ENCODE measurements at places on chromosomes 12 and 14.

GRCh38 chr12:31944299-31944698 is 14.9 kb upstream of the RESF1 start:
- no peak for DNase-seq
- no peaks in the 10 kb centered on the region for H3K36me3 ChIP-seq
- no peak overlapping the region for H3K4me3 ChIP-seq

GRCh38 chr14:64447876-64448670 is 17.2 kb upstream of the AKAP5 start:
- H3K27ac ChIP-seq: no peak overlapping the region
- no peaks in the 10 kb centered on the region for H3K27me3 ChIP-seq
- H3K36me3 ChIP-seq: peaks cover 4% of the 10 kb centered on the region
- H3K4me3 ChIP-seq: no peak overlapping the region
- H3K4me1 ChIP-seq: peaks cover 16% of the 10 kb centered on the region

- peak; percentile 72 for DNase-seq
- H3K4me3 ChIP-seq: no peak overlapping the region
- H3K27ac ChIP-seq: peak overlapping the region; percentile 88
- H3K27me3 ChIP-seq: no peaks in the 10 kb centered on the region
- H3K4me1 ChIP-seq: peaks cover 61% of the 10 kb centered on the region
- H3K36me3 ChIP-seq: peaks cover 6% of the 10 kb centered on the region
Measured at GRCh38 chr14:68937471-68938270, 41.4 kb downstream of the ACTN1 start.

GRCh38 chr12:94047781-94048567 is 100.4 kb upstream of the PLXNC1 start:
- H3K27ac ChIP-seq: no peak overlapping the region
- H3K4me1 ChIP-seq: no peaks in the 10 kb centered on the region
- no peak for DNase-seq
- H3K27me3 ChIP-seq: no peaks in the 10 kb centered on the region
- no peaks in the 10 kb centered on the region for H3K36me3 ChIP-seq
- H3K4me3 ChIP-seq: no peak overlapping the region

DNA sequence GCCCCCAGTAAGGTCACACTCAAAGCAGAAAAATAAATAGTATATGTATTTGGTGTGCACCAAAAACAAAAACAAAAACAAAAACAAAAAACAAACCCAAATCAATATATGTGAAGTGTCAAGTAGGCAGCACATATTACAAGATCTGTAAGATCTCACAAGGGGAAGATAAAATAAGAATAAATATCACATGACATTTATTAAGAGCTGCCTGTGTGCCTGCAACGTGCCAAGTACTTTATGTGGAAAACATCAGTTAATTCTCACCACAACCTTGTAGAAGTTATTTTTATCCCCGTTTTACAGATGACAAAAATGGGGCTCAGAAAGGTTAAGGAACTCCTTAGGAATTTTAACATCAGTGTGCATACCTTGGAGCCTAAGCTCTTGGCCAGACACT is 26.6 kb downstream of the TRIM9 start:
- no peaks in the 10 kb centered on the region for H3K36me3 ChIP-seq
- DNase-seq: no peak
- H3K4me3 ChIP-seq: no peak overlapping the region
- H3K27me3 ChIP-seq: no peaks in the 10 kb centered on the region
- H3K4me1 ChIP-seq: no peaks in the 10 kb centered on the region
- H3K27ac ChIP-seq: no peak overlapping the region

GRCh38 chr12:66739940-66740651 is 61.2 kb upstream of the GRIP1 start:
- H3K4me1 ChIP-seq: no peaks in the 10 kb centered on the region
- H3K36me3 ChIP-seq: no peaks in the 10 kb centered on the region
- H3K27me3 ChIP-seq: no peaks in the 10 kb centered on the region
- H3K27ac ChIP-seq: no peak overlapping the region
- no peak overlapping the region for H3K4me3 ChIP-seq
- no peak for DNase-seq

GRCh38 chr14:21192447-21192822 is 36.6 kb upstream of the OR5AU1 start:
- no peak overlapping the region for H3K4me3 ChIP-seq
- no peak for DNase-seq
- no peak overlapping the region for H3K27ac ChIP-seq
- no peaks in the 10 kb centered on the region for H3K36me3 ChIP-seq
- H3K4me1 ChIP-seq: no peaks in the 10 kb centered on the region

DNA sequence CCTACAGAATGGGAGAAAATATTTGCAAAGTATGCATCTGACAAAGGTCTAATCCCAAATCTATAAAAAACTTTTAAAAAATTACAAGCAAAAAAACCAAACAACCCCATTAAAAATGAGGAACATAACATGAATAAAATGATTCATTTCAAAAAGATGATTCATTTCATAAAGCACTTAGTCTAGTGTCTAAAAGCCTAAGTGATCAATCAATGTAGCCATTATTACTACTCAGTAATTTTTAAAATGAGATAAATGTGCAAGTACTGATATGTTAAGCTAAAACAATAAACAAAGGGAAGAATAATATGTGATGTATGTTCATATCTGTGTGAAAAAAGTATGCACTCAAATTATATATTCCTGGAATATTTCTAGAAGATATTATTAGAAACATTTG is 119.1 kb upstream of the GARIN6 start:
- H3K36me3 ChIP-seq: no peaks in the 10 kb centered on the region
- H3K27me3 ChIP-seq: no peaks in the 10 kb centered on the region

DNA sequence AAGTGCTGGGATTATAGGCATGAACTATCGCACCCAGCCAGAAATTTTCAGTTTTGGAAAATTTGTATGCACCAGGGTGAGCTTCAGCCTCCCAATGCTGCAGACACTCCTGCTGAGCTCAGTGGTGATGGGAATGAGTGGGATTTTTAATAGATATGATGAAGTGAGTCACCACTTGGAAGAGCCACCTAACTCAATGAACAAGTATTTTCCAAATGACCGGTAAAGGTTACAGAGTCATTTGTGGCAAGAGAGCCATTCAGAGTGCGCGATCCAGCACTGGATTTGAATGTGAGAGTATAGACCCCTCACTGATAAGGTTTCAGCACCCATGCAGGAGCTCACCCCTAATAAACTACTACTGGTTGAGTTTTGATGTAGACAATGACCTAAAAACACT is 100.7 kb downstream of the PPP2R5C start:
- peaks cover 2% of the 10 kb centered on the region for H3K36me3 ChIP-seq
- no peak overlapping the region for H3K4me3 ChIP-seq
- H3K27me3 ChIP-seq: no peaks in the 10 kb centered on the region
- DNase-seq: no peak

- H3K27me3 ChIP-seq: no peaks in the 10 kb centered on the region
- no peaks in the 10 kb centered on the region for H3K4me1 ChIP-seq
- no peak overlapping the region for H3K4me3 ChIP-seq
- H3K27ac ChIP-seq: no peak overlapping the region
- no peaks in the 10 kb centered on the region for H3K36me3 ChIP-seq
Measured at GRCh38 chr14:104289507-104289906, 151.1 kb downstream of the KIF26A start.

- peaks cover 80% of the 10 kb centered on the region for H3K27me3 ChIP-seq
- no peak for DNase-seq
- no peak overlapping the region for H3K4me3 ChIP-seq
- no peak overlapping the region for H3K27ac ChIP-seq
Measured at GRCh38 chr12:114403011-114403689, 2.8 kb downstream of the TBX5 start.

GRCh38 chr12:14850929-14851663 is 7.8 kb upstream of the ART4 start:
- no peaks in the 10 kb centered on the region for H3K36me3 ChIP-seq
- H3K27me3 ChIP-seq: no peaks in the 10 kb centered on the region
- H3K27ac ChIP-seq: no peak overlapping the region
- H3K4me3 ChIP-seq: no peak overlapping the region
- DNase-seq: no peak
- H3K4me1 ChIP-seq: peaks cover 37% of the 10 kb centered on the region

DNA sequence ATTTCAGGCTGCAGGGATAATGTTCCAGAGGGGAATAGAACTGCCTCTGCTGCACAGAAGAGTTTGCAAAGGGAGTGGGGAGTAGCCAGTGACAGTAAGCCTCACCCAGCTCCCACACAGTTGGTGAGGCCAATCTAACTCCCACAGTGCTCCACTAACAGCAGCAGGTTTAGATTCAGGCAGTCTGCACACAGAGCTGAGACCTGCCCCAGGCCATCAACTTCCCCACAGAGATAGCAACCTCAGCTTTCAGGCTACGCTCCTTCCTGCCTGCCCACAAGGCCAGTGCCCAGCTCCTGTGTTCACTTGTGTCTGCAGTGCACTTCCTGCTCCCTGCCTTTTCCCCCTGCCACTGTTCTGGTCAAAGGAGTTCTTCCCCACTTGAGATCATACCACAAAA is 107.5 kb downstream of the TBC1D30 start:
- DNase-seq: no peak
- peaks cover 11% of the 10 kb centered on the region for H3K27me3 ChIP-seq
- no peak overlapping the region for H3K4me3 ChIP-seq
- no peaks in the 10 kb centered on the region for H3K4me1 ChIP-seq
- H3K27ac ChIP-seq: no peak overlapping the region

DNA sequence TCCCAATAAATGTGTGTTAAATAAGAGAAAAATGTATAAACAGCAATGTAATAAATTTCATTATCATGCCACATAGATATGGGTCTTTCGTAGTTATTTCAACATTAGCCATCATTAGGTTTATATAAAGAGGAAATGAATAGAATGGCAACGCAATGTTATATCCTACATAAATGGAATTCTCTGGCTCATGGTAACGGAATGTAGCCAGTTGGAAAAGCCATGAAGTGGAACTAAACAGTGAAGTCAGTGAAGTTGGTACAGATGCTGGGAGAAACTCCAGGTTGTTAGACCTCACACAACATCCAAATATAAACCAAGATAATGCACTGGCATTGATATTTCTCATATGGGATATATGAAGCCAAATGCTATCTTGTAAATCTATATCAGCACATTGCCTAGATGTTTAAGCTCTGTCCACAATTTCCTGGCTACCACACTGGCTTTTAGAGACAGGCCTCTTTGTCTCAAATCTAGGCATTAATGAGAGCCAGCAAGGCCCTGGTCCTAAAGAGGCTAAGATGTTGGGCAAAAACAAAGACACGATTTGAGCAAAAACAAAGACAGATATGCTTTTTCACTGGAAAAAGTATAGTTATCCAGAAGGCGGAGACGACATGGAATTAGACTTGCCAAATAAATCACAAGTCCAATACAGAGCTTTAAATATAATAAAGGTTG is 861.0 kb downstream of the RPS29 start:
- H3K4me1 ChIP-seq: no peaks in the 10 kb centered on the region
- no peak overlapping the region for H3K4me3 ChIP-seq
- H3K27me3 ChIP-seq: no peaks in the 10 kb centered on the region
- no peaks in the 10 kb centered on the region for H3K36me3 ChIP-seq
- H3K27ac ChIP-seq: no peak overlapping the region
- no peak for DNase-seq

GRCh38 chr12:101563212-101563611 is 31.6 kb upstream of the MYBPC1 start:
- no peak overlapping the region for H3K4me3 ChIP-seq
- peaks cover 2% of the 10 kb centered on the region for H3K27me3 ChIP-seq
- H3K27ac ChIP-seq: no peak overlapping the region
- DNase-seq: no peak
- H3K4me1 ChIP-seq: no peaks in the 10 kb centered on the region

DNA sequence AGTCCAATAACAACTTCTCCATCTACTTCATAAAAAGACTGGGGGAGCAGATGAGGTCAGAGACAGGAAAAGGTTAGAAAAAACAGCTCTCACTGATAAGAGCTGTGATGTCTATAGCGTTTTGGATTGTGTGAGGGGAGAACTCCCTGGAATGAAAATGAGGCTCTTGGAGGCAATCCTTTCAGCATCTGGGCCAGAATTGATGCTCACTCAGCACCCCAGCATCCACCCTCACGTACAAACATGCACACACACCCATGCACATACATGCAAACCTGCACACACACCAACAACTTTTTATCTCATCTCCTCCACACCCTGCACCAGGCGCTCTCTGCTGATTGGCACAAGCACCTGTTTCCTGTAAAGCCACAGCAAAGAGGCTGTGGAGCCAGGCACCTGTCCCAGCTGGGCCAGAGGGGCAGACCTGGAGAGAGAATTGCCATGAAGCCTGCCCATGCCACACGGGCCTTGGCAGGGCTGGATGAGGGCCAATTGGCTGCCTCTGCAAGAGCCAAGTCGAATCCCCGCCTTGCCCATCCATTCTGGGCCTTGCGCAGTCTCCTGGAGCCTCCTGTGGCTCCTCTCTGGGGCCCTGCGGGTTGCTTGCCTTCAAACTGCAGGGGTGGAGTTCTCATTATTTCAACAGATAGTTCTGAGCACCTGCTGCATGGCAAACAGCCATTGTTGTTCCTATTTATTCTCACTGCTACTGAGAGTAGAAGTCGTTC is 53.1 kb downstream of the SYNE3 start:
- H3K27ac ChIP-seq: no peak overlapping the region
- DNase-seq: peak; percentile 86
- H3K36me3 ChIP-seq: peaks cover 3% of the 10 kb centered on the region
- H3K27me3 ChIP-seq: no peaks in the 10 kb centered on the region

DNA sequence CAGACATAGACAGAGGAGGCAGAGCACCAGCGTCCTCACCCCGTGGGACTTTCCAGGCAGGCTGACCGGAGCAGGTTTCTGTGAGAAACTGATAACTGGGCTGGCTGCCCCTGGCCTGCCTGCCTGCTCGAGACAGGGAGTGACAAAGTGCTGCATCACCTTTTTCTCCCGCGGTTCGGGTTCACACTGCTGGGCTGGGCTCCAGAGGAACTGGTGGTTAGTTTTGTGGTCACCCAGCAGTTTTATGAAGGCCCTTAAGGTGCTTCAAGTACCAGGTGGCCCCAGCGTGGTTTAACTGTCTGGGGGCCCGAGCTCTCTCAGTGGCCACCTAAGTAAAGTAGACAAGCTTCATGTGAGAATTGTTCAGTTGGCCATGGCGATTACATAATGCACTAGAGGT is 1073.6 kb downstream of the BCL11B start:
- no peak overlapping the region for H3K4me3 ChIP-seq
- no peak for DNase-seq
- H3K4me1 ChIP-seq: no peaks in the 10 kb centered on the region
- H3K27me3 ChIP-seq: no peaks in the 10 kb centered on the region
- no peak overlapping the region for H3K27ac ChIP-seq
- no peaks in the 10 kb centered on the region for H3K36me3 ChIP-seq
